ENCODE measurements at places on chromosomes 4 and X.
A peak's percentile ranks its signal among the peaks of the same experiment; 100 is the strongest.

- peak; percentile 8 for DNase-seq
Measured at GRCh38 chrX:21374994-21375707, 933 bp downstream of the CNKSR2 start.

- peak; percentile 95 for DNase-seq
Measured at GRCh38 chr4:24730256-24731001, 64.9 kb upstream of the SOD3 start.

GRCh38 chrX:40260146-40260747 is 162.5 kb upstream of the BCOR start:
- DNase-seq, result peak; percentile 38

DNA sequence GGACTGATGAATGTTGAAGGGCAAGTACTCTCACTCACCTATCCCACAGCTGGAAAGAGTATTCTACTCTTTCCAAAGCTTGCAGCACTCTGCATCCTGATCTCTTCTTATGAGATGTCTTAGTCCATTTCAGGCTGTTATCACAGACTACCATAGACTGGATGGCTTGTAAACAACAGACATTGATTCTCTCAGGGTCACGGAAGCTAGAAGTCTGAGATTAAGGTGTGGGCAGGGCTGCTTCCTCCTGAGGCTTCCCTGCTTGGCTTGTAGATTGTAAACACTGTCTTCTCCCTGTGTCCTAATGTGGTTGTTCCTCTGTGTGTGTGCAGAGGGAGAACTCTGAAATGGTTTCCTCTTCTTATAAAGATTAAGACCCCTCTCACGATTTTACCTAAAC is 131.2 kb downstream of the MXRA5 start:
- no peak for DNase-seq

DNA sequence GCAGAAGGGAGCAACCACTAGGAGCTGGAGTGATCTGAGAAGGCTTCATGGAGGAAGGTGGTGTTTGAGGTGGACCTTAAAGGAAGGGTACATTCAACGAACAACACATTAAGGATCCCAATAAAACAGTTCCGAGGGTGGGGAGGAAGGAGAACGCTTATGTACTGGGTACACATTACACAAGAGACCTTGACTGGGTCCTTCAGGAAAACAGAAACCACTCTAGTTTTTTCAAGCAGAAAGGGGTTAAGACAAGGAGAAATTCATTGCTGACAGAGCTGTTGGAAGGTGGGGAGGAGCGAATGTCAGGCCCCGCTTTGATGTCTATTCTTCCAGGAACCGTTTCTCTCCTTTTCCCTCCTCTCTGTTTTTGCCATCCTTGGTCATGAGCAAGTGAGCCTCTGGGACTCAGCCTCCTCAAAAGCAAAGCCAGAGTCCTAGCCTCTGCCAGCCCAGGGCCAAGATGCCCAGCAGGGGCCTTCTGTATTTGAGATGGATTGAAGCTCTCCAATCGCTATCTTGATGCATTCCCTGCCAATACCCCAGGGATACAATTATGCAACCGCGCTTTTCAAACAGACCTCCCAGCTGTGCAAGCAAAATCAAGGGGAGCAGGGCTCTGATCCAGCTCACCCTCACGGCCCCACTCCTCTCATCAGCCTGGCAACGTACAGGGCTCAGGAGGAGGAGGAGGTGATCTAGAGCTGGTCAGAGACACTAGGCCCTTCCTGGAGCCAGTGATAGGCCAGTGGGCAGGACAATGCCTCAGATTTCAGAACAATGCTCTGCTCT is 48.4 kb downstream of the ZBTB49 start:
- DNase-seq, result no peak

DNA sequence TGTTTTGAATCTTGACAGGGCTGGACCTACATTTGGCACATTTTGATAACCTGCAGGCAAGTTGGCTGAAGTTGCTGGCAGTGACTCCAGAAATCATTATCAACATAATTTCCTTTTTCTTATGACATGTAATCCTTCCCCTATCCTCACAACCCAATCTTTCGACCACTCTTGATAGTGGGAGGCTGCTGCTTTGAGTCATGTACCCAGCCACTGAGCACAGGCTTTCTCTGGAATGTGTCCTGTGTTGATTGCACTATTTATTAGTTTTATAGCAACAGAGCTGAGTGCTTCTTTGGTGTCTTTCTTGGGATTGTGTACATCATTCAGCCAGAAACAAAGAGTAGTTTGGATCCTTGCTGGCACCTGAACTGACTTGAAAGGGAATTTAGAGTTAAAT is 183.1 kb upstream of the LEF1 start:
- no peak for DNase-seq

GRCh38 chr4:75919920-75920319 is 17.7 kb upstream of the PPEF2 start:
- peak; percentile 46 for DNase-seq

- peak; percentile 69 for DNase-seq
Measured at GRCh38 chr4:48578132-48578968, 88.3 kb downstream of the ZAR1 start.

GRCh38 chrX:109856974-109857373 is 123.9 kb upstream of the ACSL4 start:
- DNase-seq, result peak; percentile 25

DNA sequence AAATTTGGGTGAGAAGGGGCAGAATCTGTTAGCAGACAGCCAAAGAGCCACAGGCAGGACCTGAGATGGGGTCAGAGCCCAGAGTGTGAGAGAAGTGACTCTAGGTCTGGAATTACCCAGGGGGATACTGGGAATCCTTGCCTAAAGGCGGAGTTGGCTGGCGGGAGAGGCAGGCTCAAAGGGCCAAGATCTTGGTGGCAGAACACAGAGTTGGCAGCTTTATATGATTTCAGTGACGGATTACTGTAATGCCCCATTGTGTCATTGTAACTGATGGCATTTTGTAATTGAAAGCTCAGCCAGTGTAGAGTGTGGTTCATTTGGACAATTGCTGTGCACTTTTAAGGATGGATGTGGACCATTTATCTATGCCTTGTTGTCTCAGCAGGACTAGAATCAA is 77.3 kb downstream of the SMIM20 start:
- no peak for DNase-seq

DNA sequence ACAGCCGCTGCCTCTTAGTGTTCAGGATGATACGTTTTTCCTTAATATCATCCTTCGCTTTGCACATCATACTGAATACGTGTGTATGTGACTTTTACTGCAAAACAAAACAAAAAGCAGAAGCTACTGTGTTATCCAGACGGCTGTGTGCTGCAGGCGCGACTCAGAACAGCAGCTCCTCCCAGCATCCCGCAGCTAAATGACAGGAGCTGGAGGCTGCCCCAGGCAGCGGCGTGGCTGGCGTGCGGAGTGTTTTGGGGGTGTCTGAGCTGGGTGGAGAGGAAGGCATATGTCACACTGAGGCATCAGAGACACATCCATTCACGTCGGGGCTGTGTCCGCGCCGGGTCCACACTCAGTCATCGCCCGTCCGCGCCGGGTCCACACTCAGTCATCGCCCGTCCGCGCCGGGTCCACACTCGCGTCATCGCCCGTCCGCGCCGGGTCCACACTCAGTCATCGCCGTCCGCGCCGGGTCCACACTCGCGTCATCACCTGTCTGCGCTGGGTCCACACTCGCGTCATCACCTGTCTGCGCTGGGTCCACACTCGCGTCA is 16.6 kb downstream of the PCGF3 start:
- no peak for DNase-seq

- peak; percentile 92 for DNase-seq
Measured at GRCh38 chrX:110317820-110318663, at the start of gene AMMECR1. TSS of gene AMMECR1 (minus strand) at chrX:110318085. CDS start at chrX:110318071, 14 bp downstream.

GRCh38 chr4:12118651-12119213 is 690.0 kb upstream of the HS3ST1 start:
- no peak for DNase-seq

- DNase-seq, result no peak
Measured at GRCh38 chr4:74291471-74291870, 16.8 kb upstream of the EPGN start.

DNA sequence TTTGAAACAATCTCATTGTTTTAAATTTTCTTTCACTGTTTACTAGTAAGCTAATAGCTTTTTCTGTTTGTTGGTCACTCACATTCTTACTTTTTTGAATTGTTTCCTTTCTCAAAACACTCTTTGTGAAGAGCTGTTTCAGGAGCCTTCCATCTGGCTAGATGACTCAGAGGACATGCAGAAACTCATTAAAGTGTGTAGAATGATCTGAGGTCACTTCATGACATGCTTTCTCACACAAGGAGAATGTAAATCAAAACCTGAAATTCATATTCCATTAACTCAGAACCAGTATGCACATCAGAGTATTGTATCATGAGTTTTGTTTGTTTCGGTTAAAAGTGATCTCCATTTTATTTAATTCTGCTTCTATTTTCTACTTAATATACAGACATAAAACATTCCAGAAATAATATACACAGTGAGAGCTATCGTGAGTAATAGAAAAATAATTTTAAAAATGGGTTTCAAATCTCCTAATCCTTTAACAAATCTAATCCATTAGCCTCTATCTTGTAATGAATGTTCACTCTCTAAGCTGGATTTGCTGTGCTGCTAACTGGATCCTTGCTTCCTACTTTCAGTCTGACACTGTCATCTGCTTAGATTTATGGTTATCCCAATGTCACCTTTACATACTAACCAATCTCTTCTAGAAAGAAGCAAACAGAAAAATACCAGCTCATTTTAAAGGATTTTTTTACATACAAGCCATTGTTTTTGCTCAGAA is 449.6 kb downstream of the FSTL5 start:
- no peak for DNase-seq

GRCh38 chr4:163492951-163493504 is 1.5 kb upstream of the TMA16 start:
- DNase-seq, result no peak

DNA sequence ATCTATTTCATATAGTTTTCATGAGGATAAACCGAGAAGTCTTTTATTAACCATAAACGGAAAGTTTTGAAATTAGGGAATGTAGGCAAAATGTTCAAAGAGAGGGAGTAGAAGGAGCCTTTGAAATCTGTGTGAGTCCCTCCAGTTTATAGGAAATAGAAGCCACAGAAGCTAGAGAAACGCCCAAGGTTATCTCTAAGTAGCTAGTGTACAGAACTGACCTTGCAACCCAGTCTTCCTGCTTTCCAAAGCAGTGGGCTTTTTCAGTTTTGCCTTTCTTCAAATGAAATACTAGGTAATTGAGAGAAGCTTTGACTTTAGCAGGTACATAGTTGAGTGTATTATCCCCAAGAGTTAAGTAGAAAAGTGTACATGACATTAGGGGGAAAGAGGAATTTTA is 39.4 kb downstream of the STIM2 start:
- no peak for DNase-seq

DNA sequence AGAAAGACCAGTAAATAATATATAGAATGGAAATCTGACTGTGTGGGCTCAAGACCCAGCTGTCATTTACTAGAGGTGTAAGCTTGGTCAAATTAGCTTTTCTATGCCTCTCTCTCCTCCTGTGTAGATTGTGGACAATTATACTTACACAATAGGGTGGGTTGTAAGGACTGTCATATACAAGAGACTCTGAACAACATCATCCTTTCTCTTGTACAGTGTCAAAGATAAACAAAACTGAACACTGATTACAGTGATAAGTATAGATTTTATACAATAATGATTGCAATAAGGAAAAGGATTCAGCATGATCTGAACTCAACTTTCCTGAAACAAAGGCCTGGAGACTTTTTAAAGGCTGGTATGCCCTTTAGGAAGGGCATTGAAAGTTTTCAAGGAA is 429.2 kb upstream of the HS3ST1 start:
- DNase-seq, result no peak

DNA sequence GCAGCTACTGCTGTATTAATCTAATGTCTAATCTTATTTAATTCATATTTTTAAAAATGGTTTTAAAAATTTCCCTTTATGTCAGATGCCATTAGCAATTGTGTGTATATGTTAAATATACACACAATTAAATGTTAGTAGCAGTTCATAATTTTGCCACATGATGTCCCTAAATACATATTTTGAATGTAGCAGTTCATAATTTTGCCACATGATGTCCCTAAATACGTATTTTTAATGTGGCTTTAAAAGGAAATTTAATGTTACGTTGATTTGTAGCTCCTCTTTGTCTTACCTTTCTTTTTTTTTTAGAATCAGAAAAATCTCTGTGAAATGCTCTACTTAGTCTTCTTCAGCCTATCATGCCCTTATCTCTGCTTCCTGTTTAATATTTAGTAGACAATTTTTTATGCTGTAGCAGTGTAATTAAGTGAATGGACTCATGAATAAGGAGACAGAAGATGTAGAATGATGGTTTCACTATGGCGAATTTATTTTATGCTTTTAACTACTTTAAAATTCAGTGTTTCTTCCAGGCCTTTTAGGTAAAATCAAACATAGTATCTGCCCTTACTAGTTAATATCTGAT is 26.1 kb downstream of the RBM46 start:
- no peak for DNase-seq

DNA sequence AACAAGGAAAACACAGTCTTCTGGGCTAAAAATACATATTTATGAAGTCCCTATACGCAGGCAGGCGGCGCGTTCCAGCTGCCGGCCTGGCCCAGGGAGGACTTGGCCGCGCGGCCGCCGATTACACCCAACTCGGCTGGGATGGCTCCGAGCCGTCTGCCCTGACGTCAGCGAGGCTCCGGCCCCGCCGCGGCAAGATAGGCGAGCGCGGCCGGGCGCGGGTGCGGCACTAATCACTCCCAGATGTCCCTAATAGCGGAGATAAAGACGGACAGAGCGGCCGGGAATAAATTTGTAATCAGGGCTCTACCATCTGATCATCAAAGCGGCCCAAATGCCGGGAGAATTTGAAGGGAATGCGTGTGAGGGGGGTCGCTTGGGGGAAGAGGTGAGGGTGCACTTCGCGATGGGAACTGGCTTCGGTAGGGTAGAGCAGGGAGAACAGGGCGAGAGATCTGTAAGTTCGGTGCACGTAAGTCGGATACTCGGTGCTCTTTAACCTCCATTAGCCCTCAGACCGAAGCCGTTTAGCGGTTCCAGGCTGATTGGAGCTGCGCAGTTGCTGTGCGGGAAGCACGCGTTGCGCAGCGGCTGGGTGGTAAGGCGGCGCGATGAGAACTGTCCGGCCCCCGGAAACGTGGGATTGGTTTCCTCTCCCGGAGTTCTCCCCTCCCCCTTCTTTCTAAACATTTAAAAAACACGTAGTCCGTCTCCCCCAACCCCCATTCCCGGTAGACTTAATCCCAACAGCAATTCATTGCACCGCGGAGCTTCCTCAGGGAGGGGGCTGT is 7.7 kb downstream of the HAND2 start:
- peak; percentile 97 for DNase-seq

DNA sequence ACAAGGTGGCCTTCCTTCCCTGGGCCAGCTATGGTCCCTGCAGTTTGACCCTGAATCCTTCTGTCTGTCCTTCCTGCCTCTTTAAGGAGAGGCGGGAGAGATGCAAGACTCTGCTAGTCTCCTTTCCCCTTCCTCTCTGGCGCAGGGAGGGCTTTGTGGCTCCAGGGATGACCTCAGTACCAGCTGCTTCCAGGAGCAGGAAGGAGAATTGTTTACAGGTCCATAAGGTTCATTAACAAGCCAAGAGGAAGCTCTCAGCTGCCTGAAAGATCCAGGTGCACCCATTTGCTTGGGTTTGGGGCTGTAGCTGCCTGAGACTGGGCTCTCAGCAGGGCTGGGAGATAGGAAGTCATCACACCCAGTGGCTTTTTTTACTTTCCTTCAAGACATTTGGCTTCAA is 4.0 kb upstream of the FATE1 start:
- peak; percentile 20 for DNase-seq

All from AG20443 (cell line).